SW 1271 (cell line): ENCODE measurements at places on chromosomes 16 and 17.

- DNase-seq: no peak
Measured at GRCh38 chr16:74749291-74750055, 25.1 kb downstream of the FA2H start.

DNA sequence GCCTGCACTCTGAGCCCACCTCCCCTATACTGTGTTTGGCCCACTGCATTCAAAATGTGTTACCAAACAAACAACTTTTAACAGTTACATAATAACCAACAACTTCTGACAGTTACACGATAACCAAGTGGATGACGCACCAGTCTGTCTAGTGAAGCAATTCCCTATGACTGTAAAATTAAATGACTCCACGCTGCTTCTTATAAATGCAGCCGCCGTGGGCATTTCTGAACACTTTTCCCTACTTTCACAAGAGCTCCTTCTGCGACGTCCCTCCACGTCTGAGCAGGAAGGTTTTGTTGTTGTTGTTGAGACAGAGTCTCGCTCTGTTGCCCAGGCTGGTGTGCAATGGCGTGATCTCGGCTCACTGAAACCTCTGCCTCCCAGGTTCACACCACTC is 27.6 kb downstream of the ZNF276 start:
- no peak for DNase-seq

GRCh38 chr17:39406951-39407350 is 5.5 kb upstream of the FBXL20 start:
- DNase-seq: no peak

GRCh38 chr17:79341222-79341780 is 266.7 kb downstream of the ENGASE start:
- DNase-seq: no peak

DNA sequence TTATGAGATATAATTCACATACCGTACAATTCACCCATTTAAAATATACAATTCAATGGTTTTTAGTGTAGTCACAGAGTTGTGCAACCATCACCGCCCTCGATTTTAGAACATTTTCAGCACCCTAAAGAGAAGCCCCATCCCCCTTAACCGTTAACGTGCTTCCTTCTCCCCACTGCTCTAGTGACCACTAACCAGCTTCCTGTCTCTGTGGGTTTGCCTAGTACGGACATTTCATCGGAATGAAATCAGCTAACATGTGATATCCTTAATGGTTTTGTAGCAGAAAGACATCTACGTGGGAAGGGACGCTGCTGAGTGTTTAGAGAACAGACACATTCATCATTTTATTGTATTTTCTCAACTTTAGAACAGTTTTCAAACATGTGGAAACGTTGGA is 80.8 kb upstream of the HSBP1 start:
- no peak for DNase-seq
